ENCODE measurements at places on chromosomes 3 and 15.

DNA sequence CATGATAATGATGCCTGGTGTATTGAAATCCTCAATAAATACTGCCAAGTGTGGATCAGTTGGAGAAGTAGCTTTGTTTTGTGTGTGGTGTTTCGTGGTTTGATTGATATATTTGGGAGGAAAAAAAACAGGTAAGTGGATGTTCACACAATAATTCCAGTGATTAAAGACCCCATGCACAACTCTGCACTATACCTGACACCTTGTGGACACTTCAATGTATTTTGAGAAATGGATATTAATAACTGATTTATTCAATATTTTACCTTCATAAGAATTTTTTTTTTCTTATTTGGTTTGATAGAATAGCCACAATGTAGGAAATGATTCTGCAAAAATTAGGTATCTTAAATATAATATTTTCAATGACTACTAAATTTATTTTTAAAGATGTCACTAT is 62.4 kb upstream of the PYDC2 start:
- DNase-seq = no peak

GRCh38 chr3:187367561-187368103 is 553 bp upstream of the RTP4 start:
- no peak for DNase-seq

- no peak for DNase-seq
Measured at GRCh38 chr3:60339304-60339703, 911.9 kb downstream of the FHIT start.

- DNase-seq = no peak
Measured at GRCh38 chr3:126542340-126543241, 16.1 kb downstream of the C3orf22 start.

GRCh38 chr15:89104172-89104564 is 15.9 kb downstream of the ABHD2 start:
- peak; percentile 70 for DNase-seq

DNA sequence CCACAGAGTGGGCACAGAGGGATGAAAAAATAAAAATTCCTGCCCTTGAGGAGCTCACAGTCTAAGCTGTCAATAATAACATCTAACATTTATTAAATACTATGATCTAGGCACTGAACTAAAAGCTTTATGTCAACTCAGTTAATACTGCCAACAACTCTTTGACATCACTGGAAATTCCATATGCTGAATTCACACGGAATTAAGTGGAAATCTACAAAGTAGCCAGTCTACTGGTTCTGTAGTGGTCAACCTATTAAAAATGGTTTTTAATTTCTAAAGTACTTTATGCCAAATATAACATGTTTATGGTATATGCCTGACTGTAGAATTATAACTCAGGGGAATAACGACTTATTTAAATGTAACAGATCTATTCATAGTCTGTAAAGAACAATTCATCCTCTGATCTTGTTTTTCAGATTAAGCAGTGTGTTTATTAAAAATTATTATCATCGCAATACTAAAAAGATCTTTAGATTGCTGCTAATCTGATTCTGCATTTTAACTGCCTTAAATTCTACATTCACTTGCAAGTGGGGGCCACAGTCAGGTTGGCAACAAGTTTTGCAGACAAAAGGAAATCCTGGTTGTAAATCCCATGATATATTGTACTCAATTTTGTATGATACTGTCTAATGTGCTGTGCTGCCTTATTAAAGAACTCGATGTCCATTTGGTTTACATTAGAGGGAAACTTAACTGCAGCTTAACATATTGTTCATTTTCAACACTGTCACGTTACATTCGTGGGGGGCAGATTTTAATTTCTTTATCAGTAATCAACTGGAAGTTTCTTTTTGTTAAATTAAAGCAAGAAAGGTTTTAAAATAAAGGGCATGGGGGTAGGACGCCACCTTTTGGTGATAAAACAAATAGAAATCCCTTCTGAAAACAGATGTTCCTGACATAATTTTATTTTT is 2.6 kb upstream of the FOXP1 start:
- peak; percentile 51 for DNase-seq

DNA sequence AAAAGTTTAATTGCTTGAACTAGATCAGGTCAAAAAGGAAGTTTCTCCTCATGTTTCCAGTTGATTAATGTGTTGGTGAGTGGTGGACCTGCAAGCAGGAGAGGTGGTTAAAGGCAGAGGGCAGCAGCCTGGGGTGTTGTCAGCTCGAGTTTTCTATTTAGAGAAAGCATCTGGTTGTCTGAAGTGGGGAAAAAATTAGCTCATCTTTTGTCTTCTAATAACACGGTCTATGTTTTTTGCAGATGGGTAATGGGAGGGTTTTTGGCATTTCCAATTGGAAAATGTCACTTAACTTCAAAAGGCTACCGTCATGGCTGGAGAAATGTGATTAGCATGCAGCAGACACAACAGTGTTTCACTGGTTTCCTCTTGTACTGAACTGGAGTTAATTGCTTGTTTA is 122.6 kb downstream of the ITPR1 start:
- no peak for DNase-seq

DNA sequence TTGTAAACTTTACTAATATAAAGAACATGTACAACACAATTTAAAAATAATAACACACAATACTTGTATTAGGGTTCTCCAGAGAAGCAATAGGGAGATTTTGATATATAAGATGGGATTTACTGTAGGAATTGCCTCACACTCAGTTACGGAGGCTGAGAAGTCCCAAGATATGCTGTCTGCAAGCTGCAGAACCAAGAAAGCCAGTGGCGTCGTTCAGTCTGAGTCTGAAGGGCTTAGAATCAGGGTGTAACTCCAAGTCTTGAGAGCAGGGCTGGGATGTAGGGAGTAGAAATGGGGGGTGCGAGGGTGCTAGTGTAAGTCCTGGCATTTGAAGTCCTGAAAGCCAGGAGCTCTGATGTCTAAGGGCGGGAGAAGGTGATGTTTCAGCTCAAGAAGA is 206.6 kb upstream of the HES1 start:
- DNase-seq = no peak

- no peak for DNase-seq
Measured at GRCh38 chr3:13053420-13053819, 19.8 kb downstream of the IQSEC1 start.

GRCh38 chr15:35505141-35505540 is 40.8 kb downstream of the DPH6 start:
- no peak for DNase-seq

- DNase-seq = no peak
Measured at GRCh38 chr3:10762611-10763247, 53.3 kb upstream of the SLC6A11 start.

GRCh38 chr3:165918657-165918979 is 81.4 kb upstream of the BCHE start:
- no peak for DNase-seq

DNA sequence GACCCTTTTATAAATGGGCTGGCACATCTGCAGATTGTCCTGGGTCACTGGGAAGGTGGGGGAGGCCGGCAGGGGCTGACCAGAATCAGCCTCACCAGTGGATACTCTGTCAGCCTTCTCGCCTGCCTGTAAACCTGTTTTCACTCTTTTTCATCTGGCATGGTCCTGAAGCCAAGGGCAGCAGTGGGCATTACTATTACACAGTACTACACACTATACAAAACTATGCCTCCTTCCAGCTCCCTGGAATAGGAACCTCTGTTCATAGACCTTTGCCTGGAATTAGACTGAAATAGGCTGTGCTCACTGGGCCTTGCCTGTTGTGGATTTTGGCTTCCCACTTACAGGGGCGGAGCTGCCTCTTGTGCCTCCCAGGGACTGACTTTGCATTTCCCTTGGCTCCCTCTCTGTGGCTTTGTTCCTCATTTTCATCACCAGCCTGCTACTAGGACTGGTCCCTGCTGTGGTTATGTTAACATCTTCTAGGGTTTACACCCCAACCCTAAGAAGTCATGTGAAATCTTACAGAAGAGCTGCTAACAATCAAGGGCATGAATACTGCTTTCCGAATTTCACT is 120.7 kb downstream of the FNDC3B start:
- no peak for DNase-seq

DNA sequence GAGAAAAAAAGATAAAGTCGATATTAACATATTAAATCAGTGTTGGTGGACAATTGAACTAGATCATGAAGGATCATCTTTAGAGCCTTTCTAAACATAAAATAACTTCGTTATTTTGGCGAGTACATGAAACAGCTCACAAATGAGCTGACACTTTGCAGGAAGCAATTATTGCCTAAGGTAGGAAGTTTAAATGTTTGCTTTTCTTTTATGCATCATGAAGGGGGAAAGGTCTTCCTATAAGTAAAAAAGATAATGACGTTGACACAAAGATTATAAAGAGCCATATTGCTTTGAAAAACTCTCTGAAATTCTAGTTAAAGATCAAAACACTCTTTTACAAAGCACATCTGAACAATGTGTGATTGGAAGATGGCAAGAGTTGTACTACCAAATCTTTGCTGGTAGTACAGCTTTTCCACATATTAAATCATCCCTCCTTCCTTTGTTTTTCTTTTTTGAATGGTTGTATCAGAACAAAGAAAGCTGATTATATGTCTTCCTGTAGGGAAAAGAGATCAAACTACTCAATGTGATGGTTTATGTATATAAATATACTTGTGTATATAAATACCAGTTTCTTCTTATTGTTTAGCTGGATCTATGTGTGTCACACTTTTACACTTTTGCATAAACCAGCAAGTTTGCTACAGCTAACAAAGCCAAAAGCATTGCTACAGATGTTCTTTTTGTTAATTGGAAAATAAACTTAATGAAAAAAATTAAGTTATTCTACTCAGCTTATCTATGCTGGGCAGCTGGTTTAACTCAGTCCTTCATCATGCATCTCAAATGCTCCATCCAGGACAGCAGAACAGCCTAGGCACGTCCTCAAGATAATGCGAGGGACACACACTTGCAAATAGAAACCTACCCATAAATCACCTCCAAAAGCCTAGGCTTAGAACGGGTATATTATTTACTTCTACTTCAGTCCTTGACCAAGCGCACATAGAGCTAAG is 850.8 kb upstream of the ROBO1 start:
- no peak for DNase-seq

GRCh38 chr3:134829721-134830120 is 34.7 kb downstream of the EPHB1 start:
- no peak for DNase-seq

GRCh38 chr3:124682263-124682662 is 48.0 kb upstream of the UMPS start:
- DNase-seq = no peak

- DNase-seq = no peak
Measured at GRCh38 chr3:37941608-37942508, 48.7 kb upstream of the VILL start.

- no peak for DNase-seq
Measured at GRCh38 chr3:194249323-194250097, 101.6 kb downstream of the CPN2 start.

DNA sequence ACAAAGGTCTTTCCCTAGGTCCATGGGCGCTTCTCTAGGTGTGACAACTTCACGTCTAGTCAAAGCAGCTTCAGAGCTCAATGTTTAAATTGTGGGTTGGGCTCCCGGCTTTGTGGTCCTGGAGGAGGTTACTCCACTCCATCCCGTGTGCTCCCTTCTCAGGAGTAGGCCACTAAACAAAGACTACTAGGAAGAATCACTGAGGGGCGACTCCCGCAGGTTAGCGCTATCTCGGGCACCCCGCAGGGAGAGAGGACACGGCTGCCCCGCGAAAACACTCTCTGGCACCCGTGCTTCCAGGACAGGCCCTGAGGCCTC is 500 bp downstream of the PARP6 start:
- no peak for DNase-seq
